Putamen (tissue), 1 donor: ENCODE measurements at places on chromosomes 6 and 20.

- DNase-seq, result no peak
Measured at GRCh38 chr20:47400685-47401084, 44.2 kb upstream of the ZMYND8 start.

GRCh38 chr6:22668307-22668706 is 98.9 kb downstream of the HDGFL1 start:
- no peak for DNase-seq

GRCh38 chr6:35273822-35274559 is 14.5 kb downstream of the ZNF76 start:
- DNase-seq, result no peak

GRCh38 chr20:346033-346639 is 775 bp upstream of the NRSN2 start:
- DNase-seq, result no peak

- DNase-seq, result no peak
Measured at GRCh38 chr6:626236-626635, 30.7 kb downstream of the HUS1B start.

GRCh38 chr6:47362857-47363461 is 53.3 kb upstream of the TNFRSF21 start:
- DNase-seq, result no peak

DNA sequence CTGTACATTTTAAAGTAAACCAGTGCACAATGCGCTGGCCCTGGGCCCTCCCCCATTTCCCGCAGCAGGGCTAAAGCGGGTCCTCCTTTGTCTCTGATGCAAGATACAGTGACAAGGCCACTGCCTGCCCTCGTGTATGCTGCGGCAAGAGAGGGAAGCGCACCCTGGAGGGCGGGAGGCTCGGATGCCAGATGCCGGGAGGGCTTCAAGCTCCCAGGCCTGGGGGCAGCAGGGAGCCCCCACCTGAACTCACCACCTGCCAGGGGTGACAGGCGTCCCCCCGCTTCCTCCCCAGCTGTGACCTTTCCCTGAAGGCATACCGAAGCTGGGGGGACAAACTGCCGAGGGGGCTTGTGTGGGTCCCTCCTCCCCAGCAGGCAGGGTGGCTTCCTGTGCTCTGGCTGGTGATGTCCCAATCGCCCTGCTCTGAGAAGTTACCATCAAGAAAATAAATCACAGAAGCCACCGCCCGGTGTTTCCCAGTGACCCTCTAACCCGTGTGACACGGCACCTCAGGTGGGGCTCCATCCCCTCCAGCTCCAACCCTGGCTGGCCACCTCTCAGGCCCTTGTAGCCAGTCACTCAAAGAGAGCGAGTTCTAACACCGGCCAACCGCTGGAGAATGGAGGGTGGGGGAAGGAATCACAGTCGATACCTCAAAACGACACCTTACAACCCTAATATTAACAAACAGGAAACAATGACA is 203.3 kb downstream of the PREX1 start:
- no peak for DNase-seq

DNA sequence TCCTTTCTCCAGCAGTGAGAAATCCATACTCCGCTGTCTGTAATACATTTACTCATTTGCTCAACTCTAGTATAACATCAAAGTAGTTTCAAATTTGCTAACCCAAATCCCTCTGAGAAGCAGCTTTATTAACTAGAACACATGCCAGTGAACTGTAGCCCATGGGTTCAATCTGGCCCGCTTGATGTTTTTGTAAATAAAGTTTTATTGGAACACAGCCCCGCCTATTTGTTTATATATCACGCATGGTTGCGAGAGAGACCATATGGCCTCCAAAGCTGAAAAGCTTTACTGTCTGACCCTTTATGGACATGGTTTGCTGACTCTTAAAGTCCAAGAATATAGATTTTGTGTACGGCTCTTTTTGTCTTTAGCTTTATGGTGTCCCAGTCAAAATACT is 32.2 kb downstream of the CDYL start:
- no peak for DNase-seq

DNA sequence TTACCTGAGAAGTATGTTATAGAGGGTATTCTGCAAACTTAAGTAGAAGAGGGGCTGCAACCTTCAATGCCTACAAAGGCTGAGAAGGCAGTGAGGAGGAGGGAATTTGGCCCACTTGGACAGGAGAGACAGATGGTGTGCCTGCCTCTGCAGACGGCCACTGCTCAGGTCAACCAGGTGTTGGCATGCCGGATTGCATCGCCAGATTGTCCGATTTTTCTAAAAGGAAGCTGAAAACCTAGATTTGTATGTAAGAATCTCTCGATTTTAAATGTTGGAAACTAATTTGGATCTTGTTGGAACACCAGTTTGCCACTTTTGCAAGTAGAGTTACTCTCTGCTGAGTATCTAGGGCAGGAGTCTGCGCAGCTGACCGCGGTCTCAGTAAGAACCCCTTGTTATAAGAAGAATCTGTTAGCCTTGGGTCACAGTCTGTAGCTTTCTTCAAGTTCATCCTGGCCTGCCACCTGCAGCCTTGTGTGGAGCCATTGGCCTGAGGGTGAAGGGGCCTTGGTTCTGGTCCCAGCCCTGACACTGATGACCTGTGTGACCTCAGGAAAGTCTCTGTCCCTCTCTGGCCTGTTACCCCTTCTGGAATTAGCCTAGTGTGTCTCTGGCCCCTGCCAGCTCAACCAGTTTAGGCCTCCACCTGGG is 54.4 kb downstream of the TGM2 start:
- no peak for DNase-seq

GRCh38 chr20:34260208-34260942 is 19.2 kb downstream of the ASIP start:
- DNase-seq, result no peak

DNA sequence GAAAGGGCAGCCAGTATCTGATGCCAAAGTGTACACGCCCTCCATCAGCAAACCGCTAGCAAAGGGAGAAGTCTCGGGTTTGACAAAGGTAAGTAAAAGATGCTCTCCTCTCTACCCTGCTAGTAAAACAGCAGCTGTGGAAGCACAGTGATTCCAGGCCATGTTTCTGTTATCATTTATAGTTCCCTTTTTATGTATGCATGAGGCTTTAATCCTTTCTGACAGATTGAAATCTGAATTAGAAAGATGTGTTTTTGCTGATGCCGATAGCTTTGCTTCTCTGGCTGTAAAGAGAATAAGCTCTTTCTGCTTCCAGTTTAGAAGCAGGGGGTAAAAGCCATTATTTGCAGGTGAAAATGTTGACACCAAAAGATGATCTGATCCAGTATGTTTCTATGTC is 392.4 kb upstream of the SOX4 start:
- no peak for DNase-seq
